ENCODE measurements at places on chromosomes 7 and 10.

DNA sequence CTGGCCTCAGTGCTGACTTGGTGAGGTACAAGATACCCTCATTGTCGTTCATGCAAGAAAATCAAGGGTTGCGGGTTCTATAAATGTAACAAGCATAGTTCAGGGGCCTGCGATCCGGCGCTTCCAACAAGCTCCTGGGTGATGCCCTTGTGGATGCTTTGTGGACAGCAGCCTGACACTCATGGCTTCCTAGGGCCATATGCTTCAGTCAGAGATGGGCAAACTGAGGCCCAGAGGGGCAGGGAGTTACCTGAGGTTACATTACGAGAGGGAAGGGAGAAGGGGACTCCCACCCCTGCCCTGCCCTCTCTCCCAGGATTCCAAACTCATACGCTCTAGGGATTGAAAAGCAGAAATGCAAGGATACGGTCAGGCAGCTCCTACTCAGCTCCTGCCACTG, 296.3 kb upstream of the ZMIZ1 start:
- no peak for DNase-seq

DNA sequence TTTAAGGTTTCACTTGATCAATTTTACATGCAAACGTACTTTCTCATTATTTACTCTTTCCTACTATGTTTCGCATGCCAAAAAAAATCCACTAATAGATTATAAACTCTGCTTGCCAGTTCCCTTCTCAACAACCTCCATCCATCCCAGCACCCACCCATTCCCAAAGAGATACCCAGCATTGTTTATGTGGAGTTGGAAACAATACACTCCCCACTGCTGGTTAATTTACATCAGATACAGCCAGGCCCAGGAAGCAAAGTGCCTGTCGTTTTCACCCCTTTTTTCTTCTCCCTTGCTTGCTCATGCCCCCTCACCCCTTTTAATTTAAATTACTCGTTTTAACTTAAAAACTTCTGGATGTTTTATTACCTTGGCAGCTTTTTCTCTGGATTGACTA, 59.9 kb downstream of the HIBADH start:
- DNase-seq = no peak

DNA sequence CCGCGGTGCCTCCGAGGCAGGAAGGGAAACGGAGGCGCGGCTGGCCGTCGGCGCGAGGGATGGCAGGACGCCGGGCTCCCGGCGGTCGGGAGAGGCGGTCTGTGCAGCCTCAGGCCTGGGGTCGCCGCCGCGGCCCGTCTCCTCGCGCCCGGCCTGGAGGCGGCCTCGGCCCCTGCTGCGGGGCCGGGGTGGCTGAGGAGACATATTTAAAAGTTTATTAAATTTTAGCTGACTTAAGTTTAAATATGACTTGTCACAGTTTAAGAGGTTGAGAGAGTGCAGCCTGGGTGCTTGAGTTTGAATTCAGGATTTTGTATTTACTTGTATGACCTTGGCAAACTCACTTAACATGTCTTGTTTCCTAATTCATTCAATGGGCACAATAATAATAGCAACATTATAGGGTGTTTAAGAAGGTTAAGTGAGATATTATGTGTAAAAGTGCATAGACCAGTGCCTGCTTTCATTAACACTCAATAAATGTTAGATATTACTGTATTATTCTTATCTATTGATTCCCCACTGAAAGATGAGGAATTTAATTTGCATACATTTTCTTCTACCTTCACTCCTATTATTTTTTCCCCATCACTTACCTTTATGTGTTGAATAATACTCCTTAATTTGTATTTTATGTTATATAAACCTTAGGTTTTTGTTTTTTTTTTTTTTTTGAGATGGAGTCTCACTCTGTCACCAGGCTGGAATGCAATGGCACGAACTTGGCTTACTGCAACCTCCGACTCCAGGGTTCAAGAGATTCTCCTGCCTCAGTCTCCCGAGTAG, 718 bp downstream of the DYNC2I1 start:
- DNase-seq = no peak

DNA sequence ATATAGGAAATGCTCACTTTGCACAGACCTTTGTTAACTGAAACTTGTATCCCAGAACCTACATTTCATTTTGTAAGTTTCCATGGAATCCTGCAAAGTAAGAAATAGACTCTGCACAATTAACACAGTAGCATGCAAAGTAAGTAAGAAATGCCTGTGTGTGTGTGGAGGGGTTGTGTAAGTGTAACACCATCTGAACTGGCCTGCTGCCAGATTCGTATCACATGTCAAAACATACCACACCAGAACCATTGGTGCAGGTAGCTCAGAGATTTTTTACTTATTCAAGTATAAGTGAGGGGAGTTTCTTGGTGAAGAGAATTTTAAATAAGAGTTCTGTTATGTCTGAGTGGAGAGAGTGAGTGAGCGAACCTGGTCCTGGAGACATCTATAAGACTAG, 17.9 kb upstream of the DDX21 start:
- DNase-seq = no peak

- DNase-seq = no peak
These were observed 48.5 kb upstream of the ADRB1 start for GRCh38 chr10:113995201-113995600.

- no peak for DNase-seq
These were observed 53.6 kb upstream of the PRR15 start for GRCh38 chr7:29510028-29510427.

DNA sequence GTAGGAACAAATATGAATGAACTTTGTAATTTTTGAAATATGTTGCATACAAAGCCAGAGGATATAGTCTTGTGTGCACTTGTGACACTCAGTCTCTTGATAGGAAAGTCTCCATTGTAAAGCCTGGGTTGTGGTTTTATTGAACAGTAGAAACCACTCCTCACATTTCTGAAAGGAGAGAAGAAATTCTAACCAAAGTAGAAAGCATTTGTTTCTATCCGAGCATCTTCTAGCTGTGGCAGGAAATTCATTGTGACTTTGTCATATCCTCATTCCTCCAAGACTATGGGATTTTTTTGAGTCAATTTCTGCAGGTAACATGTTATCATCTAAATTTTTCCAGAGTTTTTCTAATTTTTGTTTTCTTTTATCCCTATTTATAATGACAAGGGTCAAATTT, 55.5 kb upstream of the NCF1 start:
- no peak for DNase-seq

DNA sequence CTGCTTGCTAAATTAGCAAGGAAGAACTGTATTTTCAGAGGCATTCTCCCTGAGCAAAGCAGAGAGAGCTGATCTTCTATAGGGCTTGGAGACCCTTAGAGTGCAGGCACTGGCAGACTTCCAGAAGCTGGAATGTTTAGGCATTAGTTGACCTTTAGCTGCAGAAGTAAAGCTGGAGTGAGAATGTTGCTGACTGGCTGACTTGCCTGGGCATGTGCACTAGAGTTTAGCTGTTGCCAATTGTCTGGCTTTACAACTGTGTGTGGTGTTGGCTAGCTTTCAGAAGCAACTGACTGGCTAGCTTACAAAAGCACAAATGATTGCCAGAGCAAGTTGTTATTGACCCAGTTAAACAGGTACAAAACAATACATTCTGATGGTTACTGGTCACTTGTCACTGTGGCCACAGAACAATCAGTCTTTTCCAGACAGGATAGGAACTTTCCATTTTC, 25.1 kb downstream of the FAM13C start:
- DNase-seq = no peak

- no peak for DNase-seq
These were observed 14.4 kb upstream of the GSTK1 start for GRCh38 chr7:143248761-143249354.

DNA sequence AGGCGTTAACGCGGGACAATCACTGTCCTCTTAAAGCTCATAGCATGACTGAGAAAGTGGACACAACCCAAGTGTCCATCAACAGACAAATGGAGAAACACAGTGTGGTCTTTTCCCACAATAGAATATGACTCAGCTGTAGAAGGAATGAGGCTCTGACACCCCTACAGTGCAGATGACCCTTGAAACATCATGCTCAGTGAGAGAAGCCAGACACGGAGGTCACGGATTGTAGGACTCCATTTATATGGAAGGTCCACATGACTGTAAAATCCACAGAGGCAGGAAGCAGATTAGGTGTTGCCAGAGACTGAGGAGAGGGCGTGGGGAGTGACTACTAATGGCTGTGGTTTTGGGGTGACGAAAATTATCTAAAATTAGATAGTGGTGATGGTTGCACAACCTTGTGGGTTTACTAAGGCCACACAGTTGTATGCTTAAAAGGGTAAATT, 6.1 kb upstream of the NCAPG2 start:
- no peak for DNase-seq

DNA sequence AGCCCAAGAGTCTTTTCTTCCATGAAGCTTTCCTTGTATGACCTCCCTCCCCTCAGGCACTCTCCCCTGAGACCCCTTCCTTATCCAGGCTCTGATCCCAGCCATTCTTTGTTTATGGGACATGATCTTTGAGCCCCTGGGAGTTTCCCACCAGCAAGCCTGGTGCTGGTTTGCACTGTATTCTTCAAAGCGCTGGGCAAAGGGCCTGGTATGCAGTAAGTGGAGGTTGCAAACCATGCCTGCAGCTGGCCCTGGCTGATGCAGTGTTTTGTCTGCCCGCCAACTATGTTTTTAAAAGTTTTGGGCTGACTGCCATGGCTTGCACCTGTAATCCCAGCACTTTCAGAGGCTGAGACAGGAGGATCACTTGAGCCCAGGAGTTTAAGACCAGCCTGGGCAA, 6.8 kb upstream of the NODAL start:
- no peak for DNase-seq

DNA sequence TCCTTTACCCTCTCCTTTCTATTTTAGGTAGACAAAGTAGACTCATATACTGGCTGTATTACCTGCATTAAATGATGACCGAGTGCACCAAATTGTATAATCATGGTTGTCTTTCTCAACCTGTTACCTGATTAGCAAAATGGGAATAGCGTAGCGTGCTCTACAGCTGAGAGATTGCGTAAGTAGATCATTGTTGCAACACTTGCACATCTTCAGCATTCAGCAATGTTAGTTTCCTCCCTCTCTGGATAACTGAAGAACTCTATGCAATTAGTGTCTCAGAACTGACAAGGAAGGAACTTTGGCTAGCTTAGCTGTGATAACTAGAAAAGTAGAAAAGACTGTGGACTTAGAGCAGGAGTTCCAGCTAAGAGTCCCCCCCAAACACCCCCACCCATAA, 787.4 kb downstream of the PHTF2 start:
- DNase-seq = no peak

DNA sequence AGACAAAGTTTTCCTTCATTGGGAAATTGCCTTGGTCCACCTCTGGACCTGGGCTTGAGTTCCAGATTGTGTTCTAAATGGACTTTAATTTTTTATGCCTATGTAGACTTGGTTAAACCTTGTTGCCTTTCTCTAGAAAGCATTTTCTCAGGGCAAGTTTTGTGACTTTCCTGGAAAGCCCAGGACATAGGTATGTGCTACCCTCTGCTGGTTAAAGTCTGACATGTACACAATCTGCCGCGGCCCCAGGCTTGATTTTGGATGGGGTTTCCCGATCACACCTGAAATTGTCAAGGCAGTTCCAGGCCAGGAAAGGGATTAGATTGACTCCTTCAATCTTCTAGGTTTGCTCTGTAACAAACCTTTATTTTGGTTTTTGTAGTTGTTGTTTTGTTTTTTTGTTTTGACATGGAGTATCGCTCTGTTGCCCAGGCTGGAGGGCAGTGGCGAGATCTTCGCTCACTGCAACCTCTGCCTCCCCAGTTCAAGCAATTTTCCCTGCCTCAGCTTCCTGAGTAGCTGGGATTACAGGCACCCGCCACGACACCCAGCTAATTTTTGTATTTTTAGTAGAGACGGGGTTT, 14.1 kb upstream of the AKR1B10 start:
- no peak for DNase-seq

DNA sequence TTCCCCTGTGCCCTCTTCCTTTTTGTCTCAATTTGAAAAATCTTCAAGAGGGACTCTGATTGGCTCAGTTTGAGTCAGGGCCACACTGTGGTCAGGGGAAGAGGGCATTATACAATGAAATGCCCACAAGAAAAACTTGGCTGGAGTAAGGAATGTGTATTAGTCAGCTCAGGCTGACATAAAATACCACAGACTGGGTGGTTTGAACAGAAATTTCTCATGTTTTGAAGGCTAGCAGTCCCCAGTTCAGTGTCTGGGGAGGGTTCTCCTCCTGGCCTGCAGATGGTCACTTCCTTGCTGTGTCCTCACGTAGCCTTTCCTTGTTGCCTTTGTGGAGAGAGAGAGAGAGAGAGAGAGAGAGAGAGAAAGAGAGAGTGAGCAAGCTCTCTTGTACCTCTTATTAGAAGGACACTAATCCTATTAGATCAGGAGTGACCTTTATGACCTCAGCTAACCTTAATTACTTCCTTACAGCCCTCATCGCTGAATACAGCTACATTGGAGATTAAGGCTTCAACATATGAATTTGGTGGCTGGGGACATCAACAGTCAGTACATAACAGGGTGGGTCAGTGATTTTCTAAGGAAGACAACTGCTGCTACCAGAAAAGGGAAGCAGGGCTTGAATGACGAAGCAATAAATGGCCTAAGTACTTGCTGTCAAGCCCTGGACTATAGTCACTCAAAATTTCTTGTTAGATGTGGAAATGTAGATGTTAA, 25.8 kb upstream of the FAM13C start:
- no peak for DNase-seq

- no peak for DNase-seq
These were observed 3.1 kb upstream of the FAM171A1 start for GRCh38 chr10:15374156-15374555.
